Activated T-cell treated with anti-CD3 and anti-CD28 coated beads, Interleukin-2, amount 50 U/mL, for 1 hour (primary cell): ENCODE measurements at places on chromosomes 1 and 21.

- no peak for DNase-seq
Measured at GRCh38 chr1:221240690-221241089, 361.4 kb downstream of the HLX start.

GRCh38 chr1:228735871-228736586 is 750 bp downstream of the RHOU start:
- peak; percentile 47 for DNase-seq

DNA sequence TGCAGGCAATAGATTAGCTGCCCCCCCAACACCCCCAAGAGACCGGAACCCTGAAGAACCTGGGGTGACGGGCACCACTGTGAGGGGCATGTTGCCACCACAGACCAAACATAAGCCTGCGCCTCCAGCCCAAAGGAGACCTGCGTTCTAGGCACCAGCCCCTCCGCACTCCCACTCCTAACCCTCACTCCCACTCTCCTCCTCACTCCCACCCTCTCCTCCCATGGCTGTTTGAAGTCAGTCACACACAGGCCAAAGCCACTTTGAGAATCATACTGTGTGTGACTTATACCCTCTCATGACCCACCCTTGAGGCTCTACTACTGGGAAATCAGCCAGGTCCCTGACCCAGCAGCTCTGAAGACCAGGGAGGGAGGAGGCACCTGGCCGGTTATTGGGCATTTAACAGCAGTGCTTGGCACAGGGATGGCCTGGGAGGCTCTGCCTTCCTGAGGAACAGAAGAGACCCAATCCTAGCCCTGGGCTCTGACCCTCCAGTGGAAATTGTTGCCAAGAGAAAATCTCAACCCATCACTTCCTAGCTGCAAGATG is 43.5 kb downstream of the FBXO2 start:
- DNase-seq, result no peak

GRCh38 chr1:1678581-1679380 is 13.8 kb downstream of the SLC35E2B start:
- no peak for DNase-seq

- no peak for DNase-seq
Measured at GRCh38 chr1:59393211-59394180, 96.6 kb downstream of the FGGY start.

DNA sequence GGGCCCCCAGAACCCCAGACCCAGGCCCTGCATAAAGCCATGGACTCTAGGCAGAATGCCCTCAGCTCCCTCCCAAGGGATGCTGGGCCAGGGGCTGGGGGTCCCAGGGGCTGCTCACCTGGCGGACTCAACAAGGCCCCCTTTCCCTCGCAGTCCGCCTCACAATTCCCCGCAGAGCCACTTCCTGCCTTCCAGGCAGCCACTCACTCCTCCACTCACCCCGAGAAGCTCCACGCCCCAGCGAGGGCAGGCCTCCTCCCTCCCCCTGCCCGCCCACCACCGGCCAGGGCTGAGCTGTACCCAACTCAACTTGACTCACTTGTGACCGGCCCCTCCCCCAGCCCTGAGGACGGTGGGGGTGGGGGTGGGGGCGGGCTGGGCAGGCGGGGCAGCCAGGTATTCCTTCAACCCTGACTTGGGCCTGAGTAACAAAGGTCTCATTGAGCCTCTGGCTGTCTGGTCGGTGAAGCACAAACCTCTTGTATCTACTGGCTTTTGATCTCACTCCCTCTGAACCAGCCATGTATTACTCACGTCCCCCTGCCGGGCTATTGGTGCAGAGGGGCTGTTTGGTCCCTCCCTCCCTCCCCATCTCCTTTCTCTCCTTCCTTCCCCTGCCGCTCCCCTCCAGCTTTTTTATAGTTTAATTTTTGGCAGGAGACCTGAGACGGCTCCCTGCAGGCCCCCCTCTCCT is 5.9 kb downstream of the BLACAT1 start:
- no peak for DNase-seq

DNA sequence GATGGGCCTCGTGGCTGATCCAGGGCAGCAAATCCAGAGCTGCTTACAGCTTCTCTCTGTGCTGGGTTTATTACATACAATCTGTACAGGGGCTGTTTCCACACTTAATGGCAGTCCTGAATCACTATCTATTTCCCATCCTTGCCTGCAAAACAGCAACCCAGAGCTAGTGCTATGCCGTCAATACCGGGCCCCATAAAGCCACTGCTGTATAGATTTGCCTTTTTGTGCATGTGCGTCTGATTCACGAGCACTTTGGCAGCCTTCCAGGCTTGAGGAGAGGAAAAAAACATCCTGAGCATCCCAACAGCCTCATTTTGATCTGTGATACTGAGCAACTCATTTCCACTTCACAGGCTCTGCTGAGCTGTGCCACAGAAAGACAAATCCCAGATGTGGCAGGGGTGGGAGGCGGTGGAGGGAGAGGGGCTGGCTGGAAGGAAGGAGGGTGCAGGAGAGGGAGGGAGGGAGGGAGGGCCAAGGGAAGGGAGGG is 65.2 kb upstream of the TARBP1 start:
- peak; percentile 48 for DNase-seq

DNA sequence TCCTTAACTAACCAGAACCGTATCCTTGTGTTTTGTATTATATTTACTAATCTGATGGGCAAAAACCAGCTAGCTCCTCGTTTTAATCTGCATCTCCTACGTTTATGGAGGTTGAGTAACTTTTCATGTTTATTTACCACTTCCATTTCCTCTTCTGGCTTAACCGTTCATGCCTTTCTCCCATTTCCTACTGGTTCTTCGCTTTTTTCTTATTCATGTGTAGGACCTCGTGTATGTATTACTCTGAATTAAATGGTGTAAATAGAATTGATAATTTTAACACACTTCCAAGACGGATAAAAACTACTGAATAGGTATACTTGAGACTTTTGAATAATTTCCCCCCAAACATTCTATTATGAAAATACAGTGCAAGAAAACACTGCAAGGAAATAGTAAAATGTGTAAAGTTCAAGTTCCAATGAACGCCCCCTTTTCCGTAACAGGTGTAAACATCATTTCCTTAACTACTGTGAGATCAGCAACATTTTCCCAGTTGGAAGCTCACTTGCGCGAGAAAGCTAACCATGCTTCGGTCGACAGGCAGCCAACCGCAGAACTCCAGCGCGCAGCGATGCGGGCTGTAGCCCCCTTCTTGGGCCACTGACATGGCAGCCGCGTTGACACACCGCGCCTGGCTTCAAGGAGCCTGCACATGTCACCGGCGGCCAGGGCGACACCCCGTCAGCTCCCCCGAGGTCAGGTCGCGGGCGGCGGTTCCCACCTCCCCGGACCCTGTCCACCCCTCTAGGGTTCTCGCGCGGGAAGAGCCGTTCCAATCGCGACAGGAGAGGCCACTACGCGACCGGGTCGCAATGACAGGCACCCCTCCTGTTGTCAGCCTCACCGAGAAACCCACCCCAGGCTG is 816 bp downstream of the EDEM3 start:
- no peak for DNase-seq

- DNase-seq, result no peak
Measured at GRCh38 chr1:64476251-64476952, 6.5 kb downstream of the CACHD1 start.

DNA sequence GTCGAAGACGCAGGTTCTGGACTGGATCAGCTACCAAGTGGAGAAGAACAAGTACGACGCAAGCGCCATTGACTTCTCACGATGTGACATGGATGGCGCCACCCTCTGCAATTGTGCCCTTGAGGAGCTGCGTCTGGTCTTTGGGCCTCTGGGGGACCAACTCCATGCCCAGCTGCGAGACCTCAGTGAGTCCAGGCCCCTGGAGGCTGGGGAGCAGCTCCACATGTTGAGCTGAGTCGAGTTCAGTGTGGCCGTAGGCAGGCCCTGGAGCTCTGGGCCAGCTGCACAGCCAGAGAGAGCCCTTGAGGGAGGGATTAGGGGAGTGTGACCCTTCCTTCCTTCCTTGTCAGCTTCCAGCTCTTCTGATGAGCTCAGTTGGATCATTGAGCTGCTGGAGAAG is 1.6 kb downstream of the ELF3 start:
- DNase-seq, result no peak

- DNase-seq, result no peak
Measured at GRCh38 chr1:232260861-232261260, 369.1 kb downstream of the SIPA1L2 start.

DNA sequence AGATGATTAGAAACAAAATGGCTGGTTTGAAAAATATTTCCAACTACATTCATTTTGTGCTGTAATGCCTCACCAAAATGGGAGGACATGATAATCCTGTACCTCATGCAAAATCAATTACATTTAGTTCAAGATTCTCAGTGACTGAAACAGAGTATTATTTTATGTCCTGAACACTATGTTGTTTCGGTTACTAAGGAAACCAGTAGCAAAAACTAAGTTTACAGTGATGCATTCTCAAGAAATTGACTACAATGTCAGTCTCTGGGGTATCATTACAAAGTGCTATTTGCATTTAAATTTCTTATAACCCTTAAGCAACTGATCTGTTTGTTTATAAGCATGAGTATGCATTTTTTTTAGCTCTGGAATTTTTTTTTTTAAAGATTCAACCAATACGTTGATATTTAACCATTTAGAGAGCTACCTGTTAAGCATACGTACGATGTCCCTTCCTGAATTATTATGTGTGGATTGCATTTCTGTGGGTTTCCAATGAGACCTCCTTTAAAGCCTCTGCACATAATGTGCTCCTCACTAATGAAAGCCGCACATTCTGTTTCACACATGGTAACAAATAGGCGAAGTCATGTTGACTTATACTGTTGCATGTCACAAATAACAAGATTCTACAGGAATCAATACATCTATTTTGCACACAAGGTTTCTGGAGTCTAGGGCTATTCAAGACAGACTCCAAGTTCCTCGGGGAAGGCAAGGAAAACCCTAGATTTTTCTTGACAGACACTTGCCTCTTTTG is 1035.7 kb downstream of the ADGRL2 start:
- DNase-seq, result no peak

DNA sequence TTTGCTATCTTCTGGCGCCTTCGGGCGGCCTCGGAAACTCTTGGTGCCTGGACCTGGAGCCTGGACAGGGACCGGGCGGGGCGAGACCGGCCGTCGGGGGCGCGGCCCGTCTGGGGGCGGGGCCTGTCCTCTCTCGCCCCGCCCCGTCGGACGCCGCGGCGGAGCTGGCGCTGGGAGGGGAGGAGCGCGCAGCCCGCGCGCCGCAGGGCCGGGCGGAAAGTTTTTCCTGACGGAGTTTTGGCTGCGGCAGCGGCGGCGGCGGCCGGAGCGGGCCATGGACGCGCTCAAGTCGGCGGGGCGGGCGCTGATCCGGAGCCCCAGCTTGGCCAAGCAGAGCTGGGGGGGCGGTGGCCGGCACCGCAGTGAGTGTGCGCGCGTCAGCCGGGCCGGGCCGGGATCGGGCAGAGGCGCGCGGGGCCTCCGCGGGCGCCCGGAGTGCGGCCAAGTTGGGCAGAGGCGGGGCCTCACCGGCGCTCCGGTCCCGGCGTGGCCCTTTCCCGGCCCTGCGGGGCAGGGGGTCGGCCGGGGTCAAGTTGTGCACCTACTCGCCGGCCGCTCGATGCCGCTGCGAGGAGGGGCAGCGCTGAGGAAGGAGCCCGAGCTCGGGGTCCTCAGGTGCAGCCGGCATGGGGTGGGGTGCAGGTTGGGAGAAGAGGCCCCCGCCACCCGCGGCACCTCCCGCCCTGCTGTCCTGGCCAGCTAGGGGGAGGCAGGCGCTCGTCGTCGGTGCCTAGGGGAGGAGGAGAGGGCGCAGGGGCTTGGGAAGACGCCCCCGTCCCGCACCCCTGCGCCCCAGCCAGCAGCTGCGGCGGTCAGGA is at the start of gene LDLRAP1:
LDLRAP1 (plus strand) TSS at position 182 of the 818 bp plus-strand sequence; CDS start at position 275, 93 bp downstream.
- DNase-seq, result peak; percentile 73

GRCh38 chr1:11948822-11949458 is 14.4 kb downstream of the PLOD1 start:
- DNase-seq, result no peak

DNA sequence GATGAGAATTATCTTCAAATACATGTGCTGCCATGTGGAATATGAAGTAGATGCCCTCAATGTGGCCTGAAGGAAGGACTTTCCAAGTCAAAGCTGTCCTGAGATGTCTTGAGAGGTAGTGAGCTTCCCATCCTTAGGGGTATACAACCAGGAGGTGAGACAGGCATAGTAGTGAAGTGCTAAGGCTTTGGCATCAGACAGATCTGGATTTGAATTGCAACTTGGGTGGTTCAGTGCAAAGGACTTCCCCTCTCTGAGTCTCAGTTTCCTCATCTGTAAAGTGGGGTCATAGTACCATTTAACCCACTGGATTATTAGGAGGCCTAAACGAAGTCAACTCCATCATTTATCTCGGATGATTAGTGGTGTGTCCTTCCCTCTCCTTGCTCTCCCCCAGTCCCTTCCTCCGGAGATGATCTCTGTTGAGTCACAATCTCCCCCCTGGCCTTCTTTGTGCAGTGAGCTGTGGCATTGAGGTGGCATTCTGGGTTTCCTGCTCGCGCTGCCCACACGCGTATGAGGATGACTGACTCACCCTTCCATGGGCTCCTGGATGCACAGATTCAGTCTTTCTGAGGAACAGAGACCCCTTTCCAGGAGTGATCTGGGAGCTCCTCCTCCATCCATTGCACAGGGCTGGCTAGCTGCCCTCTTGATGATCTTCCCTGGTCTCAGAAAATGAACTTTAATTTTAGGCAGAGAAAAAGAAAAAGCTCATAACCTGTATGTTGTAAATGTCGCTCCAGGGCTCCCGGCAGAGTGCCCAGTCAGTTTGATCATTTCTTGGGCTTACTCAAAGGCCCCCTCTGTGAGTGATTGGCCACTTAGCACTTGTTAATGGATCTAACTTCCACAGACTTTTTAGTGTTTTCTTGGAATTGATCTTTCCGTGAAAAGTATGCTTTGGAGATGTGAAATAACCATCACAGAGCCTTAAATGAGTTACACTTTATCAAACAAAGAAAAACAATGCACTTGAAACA is 354.6 kb downstream of the PTPRU start:
- no peak for DNase-seq

- no peak for DNase-seq
Measured at GRCh38 chr1:77958850-77959249, 20.0 kb downstream of the FUBP1 start.

DNA sequence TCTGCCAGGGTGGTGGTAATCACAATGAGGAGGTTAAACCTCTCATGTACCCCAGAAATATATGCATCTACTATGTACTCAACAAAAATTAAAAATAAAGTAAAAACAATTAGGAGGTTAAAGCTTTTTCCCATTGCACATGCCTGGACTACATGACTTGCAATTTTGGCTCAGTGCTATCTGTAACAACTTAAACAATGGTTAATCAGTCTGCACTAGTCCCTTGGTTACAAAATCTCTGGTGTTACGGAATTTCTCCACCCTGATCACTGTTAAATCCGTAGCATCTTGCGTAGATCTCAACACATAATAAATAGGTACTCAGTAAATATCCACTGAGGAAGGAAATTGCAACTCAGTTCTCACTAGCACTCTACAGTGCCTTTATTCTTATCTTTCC is 66.5 kb downstream of the SDCCAG8 start:
- DNase-seq, result no peak

GRCh38 chr21:28793043-28793442 is 199.6 kb downstream of the LTN1 start:
- no peak for DNase-seq

- no peak for DNase-seq
Measured at GRCh38 chr1:153553830-153554541, 4.9 kb upstream of the S100A3 start.
